ENCODE measurements at places on chromosomes 12 and 14.
A peak's percentile ranks its signal among the peaks of the same experiment; 100 is the strongest.

GRCh38 chr12:89863493-89863938, 154.9 kb upstream of the ATP2B1 start:
- DNase-seq, result no peak

GRCh38 chr12:103645202-103645601, 58.1 kb downstream of the STAB2 start:
- peak; percentile 70 for DNase-seq

DNA sequence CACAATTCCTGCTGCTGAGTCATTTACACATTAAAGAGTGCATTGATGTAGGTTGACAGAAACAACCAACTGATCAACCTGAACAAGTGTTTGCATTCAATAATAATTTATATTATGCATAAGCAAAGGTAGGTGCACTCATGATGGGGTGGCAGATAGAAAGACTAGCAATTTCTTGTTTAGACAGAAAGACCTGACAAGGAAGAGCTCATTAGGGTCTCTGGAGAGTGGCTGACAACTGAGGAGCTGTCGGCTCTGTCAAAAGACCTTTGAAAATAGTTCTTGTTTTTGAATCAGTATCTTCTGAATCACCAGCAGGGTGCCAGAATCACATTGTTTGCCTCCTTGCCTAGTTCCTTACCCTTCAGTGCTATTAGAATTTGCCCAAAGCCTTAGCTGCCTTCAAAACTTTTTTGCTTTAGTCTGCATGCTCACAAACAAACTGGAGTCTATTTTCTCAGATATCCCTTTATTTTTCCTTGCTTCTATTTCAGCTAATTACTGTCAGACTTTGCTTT, 234.7 kb downstream of the BTG1 start:
- no peak for DNase-seq

DNA sequence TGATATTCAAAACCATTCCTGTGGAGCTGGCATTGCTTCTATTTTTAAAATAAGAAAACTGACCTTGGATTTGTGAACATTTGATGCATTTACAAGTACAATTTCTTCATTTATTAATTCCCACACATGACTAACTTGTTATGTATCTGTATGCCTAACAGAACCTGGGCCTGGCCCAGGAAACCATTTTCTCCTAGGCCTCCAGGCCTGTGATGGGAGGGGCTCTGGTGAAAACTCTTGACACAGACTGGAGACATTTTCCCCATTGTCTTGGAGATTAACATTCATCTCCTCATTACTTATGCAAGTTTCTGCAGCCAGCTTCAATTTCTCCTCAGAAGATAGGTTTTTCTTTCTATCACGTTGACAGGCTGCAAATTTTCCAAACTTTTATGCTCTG, 42.0 kb downstream of the GLIPR1L2 start:
- DNase-seq, result no peak

Data from fibroblast of skin of right biceps (primary cell).